CD4-positive, alpha-beta T cell treated with Interleukin-12 subunit alpha and Interleukin-12 subunit beta, for 1 hour (primary cell): ENCODE measurements at places on chromosomes 7 and 10.

DNA sequence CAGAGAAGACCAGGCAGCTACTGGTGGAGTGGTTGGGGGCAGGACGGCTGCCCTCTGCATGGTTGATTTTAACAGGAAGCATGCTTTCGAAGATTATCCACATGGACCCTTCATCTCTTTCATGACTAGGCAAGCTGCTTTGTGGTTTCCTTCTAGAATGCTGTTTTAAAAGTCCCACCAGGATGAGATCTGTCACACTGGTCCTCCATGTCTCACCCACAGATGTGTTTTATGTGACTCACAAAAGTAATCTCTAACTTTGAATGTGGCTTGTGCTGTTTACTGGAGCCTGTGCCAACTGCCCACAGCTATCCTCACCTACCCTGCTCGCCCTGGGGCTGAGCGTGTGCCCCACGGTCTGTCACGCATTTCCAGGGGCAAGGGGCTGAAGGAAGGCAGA, 188.8 kb downstream of the GFRA1 start:
- DNase-seq = no peak

DNA sequence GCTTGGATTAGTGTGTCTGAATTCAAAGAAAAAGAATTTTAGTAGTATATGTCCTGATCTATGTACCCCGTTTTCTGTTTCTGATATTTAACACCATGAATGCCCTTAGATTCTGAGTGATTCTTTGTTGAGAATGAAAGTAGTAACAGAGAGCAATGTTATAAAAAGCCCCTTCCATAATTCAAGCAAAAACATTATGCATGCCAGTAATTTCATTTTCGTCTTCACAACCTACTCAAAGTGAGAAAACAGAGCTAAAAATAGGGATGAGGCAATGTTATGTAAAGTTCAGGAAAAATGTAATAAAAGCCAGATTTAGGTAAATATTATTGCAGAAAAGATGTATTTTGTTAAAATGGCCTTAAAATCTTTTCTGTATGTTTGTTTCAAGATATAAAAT, 28.1 kb downstream of the PTPRZ1 start:
- DNase-seq = no peak

DNA sequence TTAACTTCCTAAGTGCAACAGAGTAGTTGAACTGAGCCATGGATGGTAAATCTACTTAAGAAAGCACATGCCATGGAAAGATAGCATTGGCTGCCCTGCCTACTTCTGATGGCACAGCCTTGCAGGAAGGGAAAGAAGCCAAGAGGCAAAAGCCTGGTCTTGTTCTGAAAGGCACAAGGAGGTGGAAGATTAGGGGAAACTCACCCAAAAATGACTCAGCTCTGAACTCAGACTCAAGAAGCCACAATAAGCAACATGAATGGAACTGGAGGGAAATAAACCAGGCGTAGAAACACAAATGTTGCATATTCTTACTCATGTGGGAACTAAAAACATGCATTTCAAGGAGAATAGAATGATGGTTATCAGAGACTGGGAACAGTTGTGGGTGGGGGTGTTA, 20.8 kb upstream of the ALOX5 start:
- no peak for DNase-seq

DNA sequence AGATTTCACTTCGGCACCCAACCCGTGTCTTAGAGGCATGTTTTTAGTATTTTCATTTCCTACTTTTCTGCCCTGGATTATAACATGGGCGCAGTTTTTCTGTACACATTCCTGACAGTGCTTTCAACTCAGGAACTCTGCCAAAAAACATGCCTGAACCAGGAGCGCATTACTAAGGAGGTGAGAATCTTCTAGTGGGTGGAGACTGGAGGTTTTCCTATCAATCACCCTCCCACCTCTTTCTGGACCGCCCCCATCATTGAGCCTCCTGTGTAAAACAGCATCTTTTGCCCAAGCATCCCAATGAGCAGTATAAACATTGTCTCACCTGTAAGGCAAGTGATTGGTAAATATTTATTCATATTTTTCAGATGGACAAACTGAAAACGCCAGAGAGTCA, 53.2 kb downstream of the STK17A start:
- DNase-seq = no peak

DNA sequence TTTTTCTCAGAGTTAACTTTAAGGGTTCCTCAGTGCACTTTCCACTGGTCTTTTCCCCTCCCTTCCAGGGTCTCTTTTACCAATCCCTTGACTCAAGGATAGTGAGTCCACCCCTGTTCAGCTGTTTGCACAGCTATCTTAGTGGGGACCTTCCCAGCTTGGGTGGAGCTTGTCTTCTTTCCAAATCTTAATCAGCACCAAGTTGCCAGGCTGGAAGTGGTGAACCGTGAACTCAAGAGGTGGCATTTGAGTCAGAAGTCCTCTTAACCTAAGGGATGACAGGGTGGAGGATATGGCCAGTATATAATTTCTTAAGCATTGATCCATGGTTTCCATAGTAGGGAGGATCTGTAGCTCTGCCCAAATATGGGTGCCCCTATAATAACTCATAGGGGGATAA, 25.0 kb downstream of the MAPK8 start:
- no peak for DNase-seq

- DNase-seq = no peak
These were observed 25.6 kb downstream of the PRF1 start for GRCh38 chr10:70576803-70577517.

- no peak for DNase-seq
These were observed 8.6 kb upstream of the TARP start for GRCh38 chr7:38282081-38282480.

DNA sequence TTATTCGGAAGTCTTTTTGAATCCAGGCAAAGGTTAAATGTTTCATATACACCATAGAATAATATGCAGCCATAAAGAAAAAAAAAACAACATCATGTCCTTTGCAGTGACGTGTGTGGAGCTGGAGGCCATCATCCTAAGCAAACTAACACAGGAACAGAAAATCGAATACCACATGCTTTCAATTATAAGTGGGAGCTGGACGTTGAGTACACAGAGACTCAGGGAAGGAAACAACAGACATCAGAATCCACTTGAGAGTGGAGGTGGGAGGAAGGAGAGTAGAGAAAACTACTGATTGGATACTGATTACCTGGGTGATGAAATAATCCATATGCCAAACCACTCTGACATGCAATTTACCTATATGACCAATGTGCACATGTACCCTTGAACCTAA, 293.4 kb downstream of the KLF6 start:
- DNase-seq = no peak

- DNase-seq = no peak
These were observed 39.2 kb downstream of the ZNF467 start for GRCh38 chr7:149733924-149734790.

DNA sequence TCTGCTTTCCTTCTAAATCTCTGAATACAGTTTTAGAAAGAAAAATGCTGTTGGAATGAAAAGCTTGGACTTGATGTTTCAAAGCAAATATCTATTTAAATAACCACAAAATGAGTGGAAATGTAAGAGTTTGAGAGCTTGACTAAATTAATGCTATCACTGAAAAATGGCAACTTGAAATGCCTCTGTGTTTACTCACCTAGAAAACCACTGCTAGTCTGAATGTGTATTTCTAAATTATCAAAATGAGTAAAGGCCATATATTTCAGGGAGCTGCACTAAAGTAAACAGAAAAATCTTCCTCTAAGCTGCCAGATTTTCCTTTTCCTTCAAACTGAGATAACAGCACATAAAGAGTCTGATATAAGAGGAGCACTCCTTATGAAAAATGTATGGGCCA, 87.9 kb downstream of the DPY19L1 start:
- DNase-seq = no peak

GRCh38 chr7:44222074-44222473, 21.3 kb downstream of the YKT6 start:
- DNase-seq = no peak

DNA sequence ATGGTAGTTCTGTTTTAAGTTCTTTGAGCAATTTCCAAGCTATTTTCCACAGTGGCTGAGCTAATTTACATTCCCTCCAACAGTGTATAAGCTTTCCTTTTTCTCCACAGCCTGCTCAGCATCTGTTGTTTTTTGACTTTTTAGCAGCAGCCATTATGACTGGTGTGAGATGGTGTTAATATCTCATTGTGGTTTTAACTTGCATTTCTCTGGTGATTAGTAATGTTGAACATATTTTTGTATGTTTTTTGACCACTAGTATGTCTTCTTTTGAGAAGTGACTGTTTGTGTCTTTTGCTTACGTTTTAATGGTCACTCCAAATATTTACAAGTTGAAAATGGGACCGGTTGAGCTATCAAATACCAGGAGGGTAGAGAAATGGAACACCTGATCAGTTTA, 20.4 kb downstream of the GNG11 start:
- DNase-seq = no peak

- no peak for DNase-seq
These were observed 18.0 kb downstream of the CAMK2B start for GRCh38 chr7:44307301-44307900.

DNA sequence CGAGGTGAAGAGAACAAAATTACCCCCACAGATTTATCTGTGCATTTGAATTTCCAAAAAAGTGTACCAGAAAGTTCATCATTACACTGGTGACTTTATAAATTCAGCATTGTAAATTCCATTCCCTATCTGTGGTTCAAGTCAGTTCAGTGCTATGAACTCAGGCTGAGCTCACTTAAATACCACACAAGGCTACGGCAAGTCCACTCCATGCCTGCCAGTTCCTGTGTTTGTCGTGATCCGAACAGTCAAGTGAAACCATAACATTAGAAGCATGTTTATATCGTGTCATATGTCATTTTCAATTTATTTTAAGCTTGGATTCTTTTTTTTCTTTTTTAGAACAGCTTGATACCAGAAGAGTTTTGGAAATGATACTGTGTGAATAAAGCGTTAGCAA, 14.8 kb downstream of the MBL2 start:
- DNase-seq = no peak

- DNase-seq = no peak
These were observed 70.4 kb upstream of the NFE2L3 start for GRCh38 chr7:26081638-26082037.

- peak; percentile 35 for DNase-seq
These were observed 25.3 kb downstream of the IL2RA start for GRCh38 chr10:6036861-6037321.

GRCh38 chr7:53475776-53476175, 440.3 kb downstream of the POM121L12 start:
- DNase-seq = no peak

GRCh38 chr7:3910054-3910453, 609.0 kb downstream of the SDK1 start:
- DNase-seq = no peak

GRCh38 chr10:69335063-69335587, 56.8 kb downstream of the HK1 start:
- peak; percentile 25 for DNase-seq

DNA sequence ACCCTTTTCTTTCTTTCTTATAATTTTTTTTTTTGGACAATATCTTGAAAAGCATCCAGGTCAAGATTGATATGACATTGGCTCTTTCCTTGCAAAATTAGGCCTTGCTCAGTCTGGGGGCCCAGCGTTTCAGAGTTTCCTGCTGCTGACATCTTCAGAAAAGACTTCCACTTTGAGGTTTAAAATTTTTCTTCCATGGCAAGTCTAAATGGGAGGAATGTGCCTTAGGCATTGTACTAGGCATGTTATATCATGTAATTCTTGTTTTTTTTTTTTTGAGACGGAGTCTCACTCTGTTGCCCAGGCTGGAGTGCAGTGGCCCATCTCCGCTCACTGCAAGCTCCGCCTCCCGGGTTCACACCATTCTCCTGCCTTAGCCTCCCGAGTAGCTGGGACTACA, 48.9 kb upstream of the PDZD8 start:
- DNase-seq = no peak

GRCh38 chr10:120034236-120034635, 141.7 kb downstream of the SEC23IP start:
- DNase-seq = no peak

- no peak for DNase-seq
These were observed 38.8 kb downstream of the TMEM270 start for GRCh38 chr7:73899731-73900142.

GRCh38 chr10:93075369-93076221, 1.9 kb downstream of the CYP26A1 start:
- no peak for DNase-seq

GRCh38 chr10:91996266-91996665, 72.7 kb downstream of the BTAF1 start:
- no peak for DNase-seq

- peak; percentile 97 for DNase-seq
These were observed at the start of gene NCOA4 for GRCh38 chr10:46030091-46030937. Gene NCOA4 (minus strand): TSS chr10:46030623. CDS start chr10:46016680, 13,943 bp downstream.

DNA sequence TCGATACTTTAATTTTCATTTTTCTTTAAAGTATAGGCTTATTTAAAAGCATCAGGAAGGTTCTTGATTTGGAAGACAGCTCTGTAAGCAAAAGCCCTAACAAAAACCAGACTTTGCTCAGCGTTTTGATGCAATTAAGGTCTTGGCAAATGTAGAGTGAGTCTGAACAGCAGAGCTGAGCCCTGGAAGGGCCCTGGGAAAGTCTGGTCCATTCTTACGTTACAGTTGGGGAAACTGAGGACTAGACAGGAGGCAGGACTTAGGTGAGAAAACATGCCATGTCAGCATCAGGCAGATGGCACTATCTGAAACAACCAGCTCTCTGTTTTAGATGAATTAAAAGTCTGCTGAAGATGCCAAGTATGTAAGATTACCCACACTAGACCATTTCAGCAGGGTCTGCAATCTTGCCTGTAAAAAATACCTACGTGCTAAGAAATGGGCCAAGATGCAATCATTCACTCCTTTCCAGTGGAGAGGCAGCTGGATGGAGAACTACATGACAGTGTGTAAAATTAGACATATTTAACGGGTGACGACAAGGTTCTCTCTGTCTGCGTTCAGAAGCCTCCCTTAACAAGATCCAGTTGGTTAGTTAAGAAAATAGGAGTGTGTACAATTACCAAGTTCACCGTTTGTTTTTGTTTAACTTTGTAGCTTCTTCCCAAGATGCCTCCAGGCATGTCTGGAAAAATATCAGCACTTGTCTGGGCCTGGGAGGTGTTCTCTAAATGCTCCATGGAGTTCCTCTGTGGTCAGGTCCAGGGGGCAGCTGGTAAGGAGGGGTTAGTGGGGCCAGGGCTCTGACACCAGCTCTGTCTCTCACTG, 502.3 kb upstream of the ZMIZ1 start:
- DNase-seq = no peak

DNA sequence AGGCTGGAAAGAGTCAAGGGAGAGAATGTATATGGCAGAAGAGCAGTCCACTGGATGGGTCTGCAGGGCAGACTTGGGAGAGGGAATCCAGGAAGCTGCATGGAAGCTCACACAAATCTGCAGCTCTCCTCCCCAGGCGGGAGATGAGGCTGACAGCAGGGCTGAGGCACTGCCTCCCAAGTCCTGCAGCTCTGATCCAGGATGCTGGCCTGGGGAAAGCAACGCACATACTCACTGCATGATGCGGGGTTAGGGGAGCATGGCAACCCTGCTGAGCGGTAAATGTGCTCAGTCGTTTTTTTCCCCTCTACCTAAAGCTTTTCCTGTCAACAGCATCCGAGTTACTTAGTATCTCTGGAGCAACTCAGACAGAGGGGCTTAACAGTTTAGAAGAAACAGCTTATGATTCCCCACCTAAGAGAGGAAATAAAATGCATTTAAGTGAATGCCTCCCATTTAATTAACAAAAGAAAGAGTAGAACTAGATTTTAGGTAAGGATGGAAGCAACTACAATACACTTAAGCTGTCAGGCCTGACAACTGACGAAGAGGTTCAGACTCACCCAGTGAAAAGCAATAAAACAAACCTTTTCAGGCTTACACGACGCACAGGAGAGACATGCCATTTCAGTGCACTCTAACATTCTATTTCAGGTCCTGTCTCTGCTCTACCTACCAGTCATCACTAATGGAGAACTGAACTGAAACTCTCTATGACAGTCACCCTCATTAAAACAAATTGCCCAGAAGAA, 37.0 kb downstream of the CHCHD3 start:
- no peak for DNase-seq

- no peak for DNase-seq
These were observed 77.6 kb upstream of the SFMBT2 start for GRCh38 chr10:7488418-7488829.
